Stimulated activated memory B cell treated with anti-CD40 and anti-IgM and Interleukin-4, amounts not matched to agents 10 μg/mL and 1 μg/mL and 100 μg/mL, for 72 hours (primary cell): ENCODE measurements at places on chromosomes 6 and 20.

GRCh38 chr6:37150314-37150713 lies 19.6 kb upstream of the PIM1 start:
- peaks cover 52% of the 10 kb centered on the region for H3K4me1 ChIP-seq
- no peak for ATAC-seq
- H3K27ac ChIP-seq = peak overlapping the region; percentile 79
- H3K36me3 ChIP-seq = no peaks in the 10 kb centered on the region
- H3K4me3 ChIP-seq = peak overlapping the region; percentile 40

DNA sequence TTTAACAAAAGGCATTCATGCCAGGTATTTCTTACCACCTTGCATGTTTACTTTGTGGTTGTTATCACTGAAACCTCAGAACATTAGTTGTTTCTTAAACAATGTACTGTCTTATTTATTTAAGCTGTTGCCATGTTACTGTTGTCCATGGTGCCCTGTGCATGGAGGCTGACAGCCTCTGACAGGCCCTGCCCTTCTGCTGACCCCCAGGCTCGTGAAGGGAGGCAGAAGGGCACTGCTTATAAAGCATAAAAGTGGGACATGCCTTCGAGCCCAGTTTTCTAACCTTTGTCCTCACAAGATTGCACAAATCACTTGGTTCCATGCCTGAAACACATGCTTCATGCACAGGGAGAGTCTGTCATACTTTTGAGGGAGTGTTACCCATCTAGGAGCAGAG lies 46.7 kb upstream of the CLIC5 start:
- H3K4me1 ChIP-seq = no peaks in the 10 kb centered on the region
- ATAC-seq = no peak
- H3K27ac ChIP-seq = no peak overlapping the region
- peaks cover 7% of the 10 kb centered on the region for H3K36me3 ChIP-seq
- H3K27me3 ChIP-seq = peaks cover 22% of the 10 kb centered on the region

GRCh38 chr6:142808405-142809061 lies 136.4 kb downstream of the HIVEP2 start:
- H3K36me3 ChIP-seq = peaks cover 48% of the 10 kb centered on the region
- no peaks in the 10 kb centered on the region for H3K27me3 ChIP-seq
- peak overlapping the region; percentile 33 for H3K27ac ChIP-seq
- H3K4me3 ChIP-seq = no peak overlapping the region
- no peak for ATAC-seq

DNA sequence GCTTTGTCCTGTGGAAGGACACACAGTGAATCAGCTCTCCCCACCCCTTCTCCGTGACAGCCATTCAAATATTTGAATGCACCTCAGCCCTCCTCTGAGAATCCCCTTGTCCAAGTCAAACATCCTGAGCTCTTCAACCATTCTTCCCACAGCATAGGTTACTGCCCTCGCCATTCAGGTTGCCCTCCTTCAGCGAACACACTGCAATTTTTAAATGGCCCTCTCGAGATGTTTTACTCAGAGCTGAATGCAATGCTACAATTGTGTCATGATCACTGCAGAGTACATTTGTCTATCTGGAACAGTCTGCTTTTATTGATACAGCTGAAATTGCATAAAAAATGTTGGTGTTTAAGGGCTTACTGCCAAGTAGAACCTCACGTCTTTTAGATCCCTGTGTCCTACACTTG lies 48.9 kb downstream of the SLC2A12 start:
- no peak for ATAC-seq
- peaks cover 39% of the 10 kb centered on the region for H3K27me3 ChIP-seq
- H3K27ac ChIP-seq = no peak overlapping the region

GRCh38 chr6:52053038-52053695 lies 34.2 kb downstream of the PKHD1 start:
- ATAC-seq = no peak
- H3K4me3 ChIP-seq = no peak overlapping the region
- no peaks in the 10 kb centered on the region for H3K36me3 ChIP-seq

GRCh38 chr20:39873286-39873685 lies 815.8 kb downstream of the MAFB start:
- H3K27me3 ChIP-seq = no peaks in the 10 kb centered on the region
- H3K27ac ChIP-seq = no peak overlapping the region
- H3K4me3 ChIP-seq = no peak overlapping the region

- peaks cover 15% of the 10 kb centered on the region for H3K27me3 ChIP-seq
- no peak for ATAC-seq
- H3K36me3 ChIP-seq = no peaks in the 10 kb centered on the region
- no peak overlapping the region for H3K27ac ChIP-seq
Observed at GRCh38 chr6:47062346-47062745, 20.2 kb upstream of the ADGRF1 start.

GRCh38 chr6:150622941-150623874 lies 23.5 kb downstream of the PLEKHG1 start:
- H3K27me3 ChIP-seq = no peaks in the 10 kb centered on the region
- peaks cover 79% of the 10 kb centered on the region for H3K4me1 ChIP-seq
- peaks cover 34% of the 10 kb centered on the region for H3K36me3 ChIP-seq
- peak overlapping the region; percentile 49 for H3K4me3 ChIP-seq

- H3K4me1 ChIP-seq = no peaks in the 10 kb centered on the region
- no peak overlapping the region for H3K4me3 ChIP-seq
- no peak for ATAC-seq
- no peaks in the 10 kb centered on the region for H3K27me3 ChIP-seq
Observed at GRCh38 chr6:129638055-129638684, 71.8 kb downstream of the ARHGAP18 start.

- no peak for ATAC-seq
- H3K4me3 ChIP-seq = peak overlapping the region; percentile 78
- no peak overlapping the region for H3K27ac ChIP-seq
Observed at GRCh38 chr6:6545616-6546317, 42.8 kb upstream of the LY86 start.

GRCh38 chr20:11001764-11002540 lies 328.2 kb upstream of the JAG1 start:
- no peak overlapping the region for H3K4me3 ChIP-seq
- no peaks in the 10 kb centered on the region for H3K36me3 ChIP-seq
- H3K4me1 ChIP-seq = no peaks in the 10 kb centered on the region
- H3K27ac ChIP-seq = no peak overlapping the region
- ATAC-seq = no peak
- no peaks in the 10 kb centered on the region for H3K27me3 ChIP-seq

- no peaks in the 10 kb centered on the region for H3K27me3 ChIP-seq
- H3K36me3 ChIP-seq = peaks cover 47% of the 10 kb centered on the region
- no peak for ATAC-seq
Observed at GRCh38 chr20:37245216-37246150, 16.1 kb downstream of the GHRH start.

DNA sequence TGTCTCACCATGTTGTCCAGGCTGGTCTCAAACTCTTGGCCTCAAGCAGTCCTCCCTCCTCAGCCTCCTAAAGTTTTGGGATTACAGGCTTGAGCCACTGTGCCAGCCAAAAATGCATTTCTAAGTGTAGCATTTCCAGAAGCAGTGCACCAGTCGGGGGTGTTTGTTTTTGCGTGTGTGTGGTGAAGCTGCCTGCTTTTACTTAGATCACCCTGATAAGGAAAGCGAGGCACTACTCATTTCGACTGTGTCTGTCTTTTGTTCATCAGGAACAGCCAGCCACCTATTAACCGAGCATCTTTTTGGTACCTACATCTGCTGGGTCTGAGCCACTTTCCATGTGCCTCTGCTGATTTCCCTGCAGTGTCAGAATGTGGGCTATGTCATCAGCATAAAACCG lies 18.7 kb downstream of the SIRT5 start:
- H3K36me3 ChIP-seq = peaks cover 27% of the 10 kb centered on the region
- no peaks in the 10 kb centered on the region for H3K27me3 ChIP-seq
- H3K4me1 ChIP-seq = no peaks in the 10 kb centered on the region
- H3K4me3 ChIP-seq = no peak overlapping the region
- H3K27ac ChIP-seq = no peak overlapping the region
